ENCODE measurements at places on chromosomes 12 and 14. TPM values are rescaled to one million over a fixed set of nuclear protein-coding genes. Genes with fewer than 3 reads are reported as not detected.

DNA sequence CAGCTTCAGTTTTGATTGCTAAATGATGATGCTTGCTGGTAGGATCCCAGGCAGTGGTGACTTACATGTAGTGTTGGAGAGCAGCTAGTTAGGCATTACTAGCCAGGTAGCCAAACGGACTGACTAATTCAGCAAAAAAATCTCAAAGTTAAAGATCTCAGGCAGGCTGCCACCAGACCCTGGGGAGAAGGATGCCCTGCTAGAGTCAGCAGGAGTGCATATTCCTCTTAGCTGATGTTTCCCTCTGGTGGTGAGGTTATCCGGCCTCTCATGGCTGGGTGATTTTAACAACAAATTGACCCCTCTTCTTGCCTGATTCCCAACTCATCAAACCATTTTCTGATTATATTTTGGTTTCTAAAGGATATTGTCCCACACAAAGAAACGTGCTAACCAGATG is 2.8 kb downstream of the EFS start:
- H3K27ac ChIP-seq = no peak overlapping the region
- H3K4me1 ChIP-seq = peaks cover 2% of the 10 kb centered on the region
- DNase-seq = no peak
- no peak overlapping the region for H3K4me3 ChIP-seq
- peaks cover 22% of the 10 kb centered on the region for H3K36me3 ChIP-seq

GRCh38 chr12:66393890-66394289 is 91.6 kb downstream of the HELB start:
- H3K27me3 ChIP-seq = peaks cover 5% of the 10 kb centered on the region
- no peak overlapping the region for H3K27ac ChIP-seq
- H3K4me3 ChIP-seq = no peak overlapping the region
- H3K4me1 ChIP-seq = no peaks in the 10 kb centered on the region

DNA sequence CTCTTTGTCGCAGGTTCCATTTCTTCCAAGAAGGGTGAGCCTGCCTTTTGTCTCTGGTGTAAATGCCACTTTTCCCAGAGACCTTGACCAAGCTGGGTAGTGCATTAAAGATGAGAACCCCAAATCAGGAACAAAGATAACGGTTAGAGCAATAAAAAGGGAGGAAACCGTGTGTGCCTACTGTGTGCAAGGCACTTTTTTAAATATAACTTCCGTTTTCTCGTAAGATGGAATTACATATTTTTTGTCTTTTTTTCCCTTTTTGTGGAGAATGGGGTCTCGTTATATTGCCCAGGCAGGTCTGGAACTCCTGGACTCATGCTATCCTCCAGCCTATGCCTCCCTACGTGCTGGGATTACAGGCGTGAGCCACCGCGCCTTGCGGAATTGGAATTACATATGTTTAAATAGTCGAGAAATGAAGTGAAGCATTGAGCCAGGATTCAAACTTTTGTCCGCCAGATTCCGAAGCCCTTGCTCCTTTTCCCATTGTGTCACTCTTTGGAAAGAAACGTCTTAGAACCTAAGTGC is 506 bp upstream of the NABP2 start:
- peaks cover 13% of the 10 kb centered on the region for H3K4me1 ChIP-seq
- peak overlapping the region; percentile 21 for H3K27ac ChIP-seq
- DNase-seq = no peak
- H3K4me3 ChIP-seq = no peak overlapping the region

GRCh38 chr14:78403278-78403815 is 233.2 kb downstream of the NRXN3 start:
- H3K27me3 ChIP-seq = peaks cover 3% of the 10 kb centered on the region
- no peak for DNase-seq

FAM186B gene
- 0.80 TPM for total RNA-seq

- no peak for DNase-seq
- H3K4me1 ChIP-seq = peaks cover 13% of the 10 kb centered on the region
- H3K4me3 ChIP-seq = no peak overlapping the region
- no peaks in the 10 kb centered on the region for H3K36me3 ChIP-seq
- H3K27me3 ChIP-seq = peaks cover 18% of the 10 kb centered on the region
These were observed 2.7 kb downstream of the SHMT2 start for GRCh38 chr12:57232156-57232756.

DNA sequence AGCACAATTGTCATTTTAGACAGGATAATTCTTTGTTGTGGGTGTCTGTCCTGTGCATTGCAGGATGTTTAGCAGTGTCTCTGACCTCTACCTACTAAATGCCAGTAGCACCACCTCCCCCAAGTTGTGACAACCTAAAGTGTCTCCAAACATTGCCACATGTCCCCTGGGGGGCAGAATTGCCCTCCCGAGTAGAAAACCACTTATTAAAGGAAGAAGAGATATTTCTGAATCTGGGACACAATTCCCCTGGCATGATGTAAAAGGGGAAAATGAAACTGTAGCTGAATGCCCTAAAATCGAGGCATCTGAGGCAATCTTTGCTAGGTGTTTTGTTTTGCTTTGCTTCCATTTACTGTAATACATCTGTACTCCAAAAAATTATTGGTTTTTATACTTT is 116.8 kb upstream of the NAP1L1 start:
- H3K27me3 ChIP-seq = no peaks in the 10 kb centered on the region
- peaks cover 3% of the 10 kb centered on the region for H3K36me3 ChIP-seq
- H3K27ac ChIP-seq = no peak overlapping the region
- no peak overlapping the region for H3K4me3 ChIP-seq

KRT73 gene
- total RNA-seq = not detected

- H3K27me3 ChIP-seq = no peaks in the 10 kb centered on the region
- no peak overlapping the region for H3K27ac ChIP-seq
- no peak for DNase-seq
- no peaks in the 10 kb centered on the region for H3K4me1 ChIP-seq
These were observed 159.7 kb upstream of the PWP1 start for GRCh38 chr12:107525719-107526554.

PGF gene
- 4.9 TPM for total RNA-seq

DNA sequence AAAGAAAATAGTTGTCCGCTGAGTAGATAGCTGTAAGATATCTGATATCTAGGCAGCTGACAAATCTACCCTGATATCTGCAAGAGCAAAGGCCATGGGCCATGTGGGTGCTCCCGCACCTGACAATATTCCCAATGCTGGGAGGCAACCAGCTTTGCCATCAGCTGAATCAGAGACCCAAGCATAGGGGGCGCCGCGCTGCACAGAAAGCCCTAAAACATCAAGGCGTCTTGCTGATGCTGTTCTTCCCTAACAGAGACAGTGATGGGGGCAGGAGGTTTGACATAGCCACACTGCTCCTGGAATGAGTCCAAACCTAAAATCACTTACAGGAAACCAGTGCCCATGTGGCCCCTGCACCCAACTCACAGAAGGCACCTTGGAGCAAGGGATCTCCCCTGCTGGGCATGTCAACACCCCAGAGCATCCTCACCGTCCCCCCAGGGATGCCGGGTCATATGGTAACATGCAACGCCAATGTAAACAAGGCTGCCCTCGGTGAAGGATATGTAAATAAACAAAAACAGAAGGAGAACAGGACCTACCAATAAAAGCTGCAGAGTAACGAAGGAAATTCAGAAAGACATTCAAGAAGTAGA is 199.5 kb downstream of the TMEM132D start:
- no peak for DNase-seq
- no peak overlapping the region for H3K27ac ChIP-seq
- H3K4me3 ChIP-seq = no peak overlapping the region
- H3K36me3 ChIP-seq = no peaks in the 10 kb centered on the region
- no peaks in the 10 kb centered on the region for H3K27me3 ChIP-seq

GRCh38 chr12:12249216-12250050 is 17.4 kb downstream of the LRP6 start:
- no peak overlapping the region for H3K4me3 ChIP-seq
- no peak overlapping the region for H3K27ac ChIP-seq
- no peaks in the 10 kb centered on the region for H3K36me3 ChIP-seq
- DNase-seq = no peak

DNA sequence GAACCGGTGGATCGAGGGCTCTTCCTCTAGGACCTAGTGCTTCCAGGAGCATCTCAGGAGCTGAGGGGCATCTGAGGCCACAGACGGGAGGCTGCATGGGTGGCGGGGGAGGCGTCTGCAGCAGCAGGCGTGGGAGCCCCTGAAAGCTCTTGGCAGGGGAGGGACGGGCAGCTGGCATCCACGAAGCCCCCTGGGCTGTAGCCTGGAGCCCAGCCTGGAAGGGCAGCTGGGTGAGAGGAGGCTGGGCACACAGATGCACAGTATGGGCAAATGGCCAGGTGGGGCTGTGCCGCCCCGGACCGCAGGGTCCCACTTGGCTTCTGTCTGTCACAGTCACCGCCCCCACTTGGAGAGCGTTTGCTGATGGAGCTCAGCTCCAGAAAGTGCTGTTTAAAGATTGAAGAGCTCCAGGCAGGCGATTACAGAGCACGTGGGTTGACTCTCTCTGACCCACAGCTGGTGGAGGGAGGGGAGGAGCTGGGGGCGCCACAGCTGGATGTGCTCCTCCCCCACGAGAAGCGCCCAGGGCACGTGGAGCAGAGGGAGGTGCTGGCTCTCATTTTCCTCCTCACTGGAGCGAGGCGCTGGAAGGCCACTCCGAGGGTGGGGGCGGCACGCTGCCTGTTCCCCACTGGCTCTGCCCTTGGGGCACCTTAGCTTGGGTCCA is 155.0 kb upstream of the C14orf180 start:
- peak; percentile 92 for DNase-seq
- no peak overlapping the region for H3K4me3 ChIP-seq
- H3K4me1 ChIP-seq = no peaks in the 10 kb centered on the region
- no peaks in the 10 kb centered on the region for H3K27me3 ChIP-seq

SERPINA1 gene
- 120 TPM for total RNA-seq

- H3K27me3 ChIP-seq = no peaks in the 10 kb centered on the region
- no peaks in the 10 kb centered on the region for H3K36me3 ChIP-seq
- DNase-seq = no peak
These were observed 710.5 kb downstream of the NOVA1 start for GRCh38 chr14:25887251-25887878.

OR6C3 gene
- not detected for total RNA-seq

DNA sequence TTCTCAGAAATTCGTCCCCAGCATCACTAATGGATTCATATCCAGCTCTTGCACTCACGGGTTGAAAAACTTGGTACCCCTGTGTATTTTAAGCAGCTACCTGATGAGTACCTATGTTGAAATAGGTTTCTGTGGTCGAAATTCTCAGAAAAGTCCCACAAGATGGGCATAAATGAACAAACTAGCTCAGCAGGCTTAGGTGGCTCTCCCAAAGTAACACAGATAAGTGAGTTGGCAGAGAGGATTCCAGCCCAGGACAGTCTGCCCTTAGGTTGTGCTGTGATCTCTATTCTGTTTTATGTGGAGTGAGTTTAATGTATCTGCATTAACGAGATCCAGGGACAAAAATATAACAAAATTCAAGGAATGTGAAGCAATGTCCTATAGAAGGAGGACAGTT is 92.3 kb downstream of the RGS6 start:
- H3K4me3 ChIP-seq = no peak overlapping the region
- no peak for DNase-seq
- no peaks in the 10 kb centered on the region for H3K4me1 ChIP-seq
- no peak overlapping the region for H3K27ac ChIP-seq
- no peaks in the 10 kb centered on the region for H3K36me3 ChIP-seq
- no peaks in the 10 kb centered on the region for H3K27me3 ChIP-seq

DNA sequence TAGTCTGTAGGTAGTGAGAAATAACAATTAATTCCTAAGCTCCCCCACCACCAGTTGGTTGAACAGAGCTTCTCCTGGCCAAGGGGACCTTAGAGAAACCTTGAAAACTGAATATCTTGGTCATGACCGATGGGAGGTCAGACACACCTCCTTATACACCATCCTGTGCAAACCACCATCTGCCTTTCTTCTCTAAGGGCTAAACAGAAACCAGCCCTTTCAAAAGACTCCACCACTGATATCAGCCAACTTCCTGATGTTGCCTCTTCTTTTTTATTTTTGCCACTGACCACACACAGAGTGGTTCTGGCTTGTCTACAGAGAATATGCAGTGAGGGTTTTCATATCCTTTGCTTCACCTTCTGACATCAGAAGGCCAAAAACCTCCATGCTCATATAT is 977.7 kb upstream of the SEL1L start:
- no peaks in the 10 kb centered on the region for H3K36me3 ChIP-seq
- H3K27ac ChIP-seq = no peak overlapping the region
- H3K27me3 ChIP-seq = no peaks in the 10 kb centered on the region
- H3K4me1 ChIP-seq = no peaks in the 10 kb centered on the region

SLC6A15 gene
- not detected for total RNA-seq

NKX2-1 gene
- total RNA-seq = 185 TPM

METTL25 gene
- 25.1 TPM for total RNA-seq

YBX3 gene
- total RNA-seq = 134 TPM

CCDC175 gene
- total RNA-seq = 0.34 TPM

GRCh38 chr12:105820429-105821125 is 318.2 kb downstream of the NUAK1 start:
- no peak for DNase-seq
- peaks cover 7% of the 10 kb centered on the region for H3K4me1 ChIP-seq
- no peak overlapping the region for H3K4me3 ChIP-seq
- H3K36me3 ChIP-seq = no peaks in the 10 kb centered on the region
- H3K27ac ChIP-seq = peak overlapping the region; percentile 9

FGF6 gene
- total RNA-seq = not detected

FITM1 gene
- 0.48 TPM for total RNA-seq

DNA sequence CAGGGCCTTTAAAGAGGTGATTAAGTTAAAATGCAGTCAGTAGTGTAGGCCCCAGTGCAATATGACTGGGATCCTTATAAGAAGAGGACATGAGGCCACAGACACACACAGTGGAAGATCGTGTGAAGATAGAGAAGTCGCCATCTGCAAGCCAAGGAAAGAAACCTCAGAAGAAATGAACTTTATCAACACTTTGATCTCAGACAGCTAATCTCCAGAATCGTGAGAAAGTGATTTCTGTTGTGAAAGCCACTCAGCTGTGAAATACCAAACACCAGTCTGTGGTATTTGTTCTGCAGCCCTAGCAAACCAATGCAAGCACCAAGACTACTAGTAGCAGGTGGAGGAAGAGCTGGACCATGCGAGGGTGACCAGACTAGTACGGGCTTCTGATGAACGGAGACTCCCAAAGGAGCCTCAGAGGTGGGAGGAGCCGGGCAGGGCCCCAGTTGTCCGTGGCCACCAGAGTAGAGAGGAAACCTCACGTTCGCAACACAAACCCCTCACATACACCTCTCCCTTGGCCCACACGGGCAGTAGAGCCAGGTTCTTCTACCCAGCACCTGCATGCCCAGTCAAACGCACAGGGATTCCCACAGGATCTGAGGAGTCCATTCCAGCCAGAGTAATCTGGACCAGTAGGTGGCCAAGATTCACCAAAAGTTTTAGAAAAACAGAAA is 243.0 kb downstream of the TTC8 start:
- no peak overlapping the region for H3K27ac ChIP-seq
- H3K36me3 ChIP-seq = no peaks in the 10 kb centered on the region
- H3K4me1 ChIP-seq = no peaks in the 10 kb centered on the region
- H3K27me3 ChIP-seq = no peaks in the 10 kb centered on the region
- no peak for DNase-seq

- no peaks in the 10 kb centered on the region for H3K36me3 ChIP-seq
- DNase-seq = peak; percentile 72
- peaks cover 76% of the 10 kb centered on the region for H3K4me1 ChIP-seq
- no peaks in the 10 kb centered on the region for H3K27me3 ChIP-seq
These were observed 45.1 kb upstream of the PNMA1 start for GRCh38 chr14:73759183-73759713.

GRCh38 chr14:103398427-103399195 is 13.4 kb downstream of the MARK3 start:
- no peak for DNase-seq
- no peak overlapping the region for H3K4me3 ChIP-seq
- peaks cover 47% of the 10 kb centered on the region for H3K4me1 ChIP-seq
- peak overlapping the region; percentile 55 for H3K27ac ChIP-seq
- no peaks in the 10 kb centered on the region for H3K27me3 ChIP-seq

RNASE7 gene
- total RNA-seq = not detected

GRCh38 chr12:12898136-12898717 is 6.9 kb downstream of the GPRC5A start:
- H3K36me3 ChIP-seq = no peaks in the 10 kb centered on the region
- no peaks in the 10 kb centered on the region for H3K27me3 ChIP-seq
- peaks cover 15% of the 10 kb centered on the region for H3K4me1 ChIP-seq
